ENCODE measurements at places on chromosomes 13 and 19.

DNA sequence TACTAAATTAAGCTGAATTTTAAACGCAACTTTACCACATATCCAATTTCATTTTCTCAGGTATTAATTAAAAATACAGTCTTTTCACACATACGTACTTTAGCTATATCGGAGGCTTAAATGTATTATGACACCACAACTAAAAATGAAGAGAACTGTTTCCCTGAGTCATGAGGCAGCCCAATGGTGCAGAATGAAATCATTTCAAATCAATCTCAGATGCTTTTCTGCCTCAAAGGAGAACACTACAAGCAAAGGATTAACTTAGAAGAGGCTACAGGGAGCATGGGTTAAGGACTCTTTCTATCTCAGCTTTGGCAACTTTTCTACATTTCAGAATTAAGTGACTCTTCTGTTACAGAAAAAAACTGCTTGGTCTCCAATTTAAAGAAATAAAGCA, 516.3 kb upstream of the HTR2A start:
- DNase-seq = peak; percentile 74

DNA sequence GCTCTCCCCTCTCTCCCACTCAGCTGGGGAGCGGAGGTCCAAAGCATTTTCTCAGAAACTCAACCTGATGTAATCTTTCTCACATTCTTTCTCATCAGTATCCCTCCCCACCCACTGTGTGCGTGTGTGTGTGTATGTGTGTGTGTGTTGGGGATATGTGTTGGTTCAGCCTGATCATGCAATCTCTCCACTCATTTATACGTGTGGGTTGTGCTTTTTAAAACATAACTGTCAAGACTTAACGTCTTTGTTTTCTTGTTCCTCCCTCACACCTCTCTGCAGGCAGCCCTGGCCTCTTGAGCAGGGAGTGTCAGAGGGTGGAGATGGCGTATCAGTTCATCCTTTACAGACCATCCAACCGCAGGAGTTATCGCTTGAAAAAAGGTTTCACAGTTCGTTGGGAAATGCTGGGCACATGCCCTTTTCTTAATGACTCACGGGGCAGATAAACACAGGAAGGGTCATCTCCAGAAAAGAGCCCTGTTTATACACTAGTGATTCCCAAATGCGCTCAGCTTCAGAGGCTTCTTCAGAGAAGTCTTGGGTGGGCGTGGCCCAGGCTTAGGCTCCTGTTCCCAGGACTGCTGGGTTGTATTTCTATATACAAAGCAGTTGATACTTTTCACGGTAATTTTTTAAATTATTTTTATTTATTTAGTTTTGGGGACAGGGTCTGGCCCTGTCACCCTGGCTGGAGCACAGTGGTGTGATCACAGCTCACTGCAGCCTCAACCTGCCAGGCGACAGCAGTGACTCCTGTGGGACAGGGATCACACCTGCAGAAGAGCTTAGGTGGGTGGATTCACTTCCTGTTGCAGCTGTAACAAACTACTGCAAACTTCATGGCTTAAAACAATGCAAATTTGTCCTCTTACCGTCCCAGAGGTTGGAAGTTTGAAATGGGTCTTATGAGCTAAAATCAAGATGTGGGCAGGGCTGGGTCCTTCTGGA, 60.3 kb downstream of the CCDC70 start:
- DNase-seq = peak; percentile 3

GRCh38 chr13:73955977-73956500, 178.2 kb downstream of the KLF12 start:
- no peak for DNase-seq

DNA sequence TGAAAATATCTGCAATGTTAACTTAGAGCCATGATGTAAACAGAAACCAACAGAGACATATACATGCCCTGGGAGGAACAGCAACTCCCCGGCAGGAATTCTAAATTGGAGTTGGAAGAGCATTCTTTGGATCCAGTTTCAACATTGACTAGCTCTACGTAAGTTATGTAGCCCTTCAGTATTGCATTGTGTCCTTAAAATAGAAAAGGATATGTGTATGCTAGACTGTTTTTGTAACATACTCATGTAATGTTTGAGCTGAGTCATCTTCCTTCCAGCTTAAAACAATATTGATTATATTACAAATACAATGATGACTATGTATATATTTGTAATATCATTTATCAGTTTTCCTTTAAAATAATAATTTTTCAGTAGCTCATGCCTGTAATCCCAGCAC, 1422.2 kb upstream of the PCDH20 start:
- peak; percentile 56 for DNase-seq

- no peak for DNase-seq
These were observed 111.4 kb downstream of the MYCBP2 start for GRCh38 chr13:77215543-77215942.

DNA sequence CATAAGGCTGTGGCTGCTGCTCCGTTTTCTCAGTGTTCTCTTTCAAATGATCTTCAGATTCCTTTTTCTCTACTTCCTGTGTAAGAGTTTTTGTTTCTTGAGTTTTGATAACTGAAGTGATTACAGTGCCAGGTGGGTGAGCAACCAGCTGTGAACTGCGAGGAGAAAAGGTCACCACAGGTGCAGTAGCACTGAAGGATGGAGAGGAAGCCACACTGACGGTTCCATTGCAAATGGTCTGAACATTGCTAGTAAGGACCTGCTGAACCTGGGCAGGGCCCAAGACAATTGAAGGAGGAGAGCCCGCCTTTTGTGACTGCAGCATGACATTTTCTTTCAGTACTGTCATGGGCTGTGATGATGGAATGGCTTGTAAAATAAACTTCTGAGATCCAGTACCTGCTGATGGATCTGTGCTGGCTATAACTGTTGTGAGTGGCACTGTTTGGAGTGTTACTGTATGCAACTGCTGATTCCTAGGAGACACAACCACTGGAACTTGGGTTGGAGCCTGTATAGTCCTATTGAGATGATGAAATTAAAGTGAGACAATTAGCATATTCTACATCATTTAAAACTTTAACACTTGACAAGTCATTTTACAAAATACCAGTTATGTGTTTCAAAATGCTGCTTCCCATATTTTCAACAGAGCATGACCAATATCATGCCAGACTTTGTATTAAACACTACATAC, 85.5 kb downstream of the ELF1 start:
- DNase-seq = no peak

DNA sequence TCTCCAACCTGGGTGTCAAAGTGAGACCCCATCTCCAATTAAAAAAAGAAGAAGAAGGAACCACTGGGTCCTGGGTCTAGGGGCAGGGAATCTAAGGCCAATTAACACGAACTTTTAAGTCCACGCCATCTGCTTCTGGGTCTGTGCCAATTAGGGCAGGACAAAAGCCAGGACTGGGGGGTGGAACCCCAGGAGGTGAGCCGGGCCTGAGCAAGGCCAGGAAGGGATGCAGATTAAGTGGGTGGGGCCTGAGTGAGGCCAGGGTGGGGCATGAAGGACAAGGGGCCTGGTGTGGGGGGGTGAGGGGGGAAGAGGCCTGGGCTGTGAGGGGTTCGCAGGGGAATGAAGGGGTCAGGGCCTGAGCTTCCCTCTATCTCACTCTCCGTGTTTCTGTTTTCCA, 26.3 kb upstream of the ZNF83 start:
- no peak for DNase-seq

GRCh38 chr13:66887088-66887487, 343.0 kb downstream of the PCDH9 start:
- peak; percentile 40 for DNase-seq

- no peak for DNase-seq
These were observed 1.8 kb downstream of the MBD3 start for GRCh38 chr19:1590641-1591397.

DNA sequence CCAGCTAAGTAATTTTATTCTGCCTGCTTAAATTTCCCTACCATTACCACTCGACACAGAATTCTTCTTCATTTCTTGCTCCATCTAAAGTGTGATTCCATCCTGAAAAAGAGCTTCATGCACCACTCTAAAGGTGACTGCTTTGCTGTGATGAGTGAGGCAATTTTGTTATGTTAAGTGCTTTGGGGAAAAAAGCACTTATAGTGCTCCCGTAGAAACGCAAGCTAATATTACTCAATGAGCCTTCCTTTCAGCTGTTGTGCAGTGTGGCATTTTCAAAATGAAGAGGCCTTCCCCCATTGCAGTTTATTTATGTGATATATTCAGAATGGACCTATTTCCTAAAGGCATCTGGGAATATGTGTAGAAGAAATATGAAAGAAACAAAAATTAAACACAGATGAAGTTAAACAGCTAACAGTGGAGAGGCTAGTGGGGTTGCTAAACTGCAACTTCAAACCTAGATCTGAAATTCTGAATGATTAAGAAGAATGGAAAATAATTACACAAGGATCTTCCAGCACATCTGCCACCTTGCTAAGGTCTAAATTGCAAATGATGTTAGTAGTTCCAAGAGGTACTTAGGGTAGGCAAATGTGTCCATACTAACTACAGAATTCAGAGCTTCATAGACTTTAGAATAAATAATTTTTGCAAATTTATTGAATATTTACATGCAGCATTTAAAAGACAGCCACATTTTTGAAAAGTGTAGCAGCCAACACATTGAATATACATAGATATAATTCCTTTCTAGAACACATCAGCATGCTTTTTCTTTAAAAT, 211.7 kb downstream of the DCT start:
- DNase-seq = no peak

DNA sequence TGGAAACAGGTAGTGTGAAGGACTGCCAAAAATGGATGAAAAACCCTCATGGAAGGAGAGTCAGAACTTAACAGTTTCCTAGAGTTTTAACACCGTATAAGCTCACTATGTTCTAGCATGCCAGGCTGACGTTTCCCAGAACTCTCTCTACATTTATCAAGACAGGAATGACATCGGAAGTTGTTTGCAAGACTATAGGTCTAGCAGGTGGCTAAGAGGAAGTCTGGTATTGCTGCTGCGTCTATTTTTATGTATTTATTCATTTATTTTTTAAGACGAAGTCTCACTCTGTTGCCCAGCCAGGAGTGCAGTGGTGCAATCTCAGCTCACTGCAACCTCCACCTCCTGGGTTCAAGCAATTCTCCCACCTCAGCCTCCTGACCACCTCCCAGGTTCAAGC, 20.5 kb upstream of the ARL11 start:
- DNase-seq = no peak

DNA sequence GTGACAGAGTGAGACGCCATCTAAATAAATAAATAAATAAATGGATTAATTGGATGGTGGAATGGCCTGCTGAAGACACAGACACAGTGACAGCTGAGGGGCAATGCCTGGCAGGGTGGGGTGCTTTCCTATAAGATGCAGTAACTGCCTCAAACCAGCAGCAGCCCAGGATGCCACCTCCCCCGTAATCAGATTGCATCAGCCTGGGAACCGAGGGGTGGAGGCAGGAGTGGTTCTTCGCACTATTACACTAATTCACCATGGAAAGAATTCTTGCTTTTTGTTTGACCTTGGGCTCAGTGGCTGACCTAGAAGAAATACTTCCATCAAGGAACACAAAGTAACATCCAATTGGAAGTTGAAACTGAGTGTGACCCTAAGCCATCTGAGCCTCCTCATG, 31.6 kb upstream of the USP12 start:
- DNase-seq = no peak

GRCh38 chr13:79686441-79686840, 205.5 kb downstream of the NDFIP2 start:
- DNase-seq = peak; percentile 22

DNA sequence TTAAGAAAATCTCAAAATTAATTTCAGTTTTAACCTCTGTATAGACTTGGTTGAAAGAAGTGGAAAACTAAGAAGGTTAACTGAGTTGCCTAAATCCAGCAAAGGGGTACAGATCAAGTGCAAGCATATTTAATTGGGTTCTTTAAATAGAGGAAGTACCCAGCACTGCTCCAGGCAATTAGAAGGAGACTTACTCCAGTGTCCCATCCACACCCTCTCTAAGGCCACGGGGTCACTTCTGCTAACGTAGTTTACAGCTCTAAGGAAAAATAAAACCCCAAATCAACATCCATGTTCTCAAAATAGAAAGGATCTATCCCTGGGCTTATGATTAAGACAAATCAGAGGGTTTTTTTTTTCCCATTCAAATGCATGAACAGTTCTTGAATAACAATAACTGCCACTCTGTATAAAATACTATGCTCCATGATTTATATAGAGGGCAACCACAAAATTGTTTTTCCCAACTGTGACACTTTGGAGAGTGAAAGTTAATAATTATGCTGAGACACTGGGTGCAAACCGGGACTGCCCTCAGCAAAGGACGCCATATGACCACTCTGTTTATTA, 4.6 kb downstream of the FRY start:
- no peak for DNase-seq

DNA sequence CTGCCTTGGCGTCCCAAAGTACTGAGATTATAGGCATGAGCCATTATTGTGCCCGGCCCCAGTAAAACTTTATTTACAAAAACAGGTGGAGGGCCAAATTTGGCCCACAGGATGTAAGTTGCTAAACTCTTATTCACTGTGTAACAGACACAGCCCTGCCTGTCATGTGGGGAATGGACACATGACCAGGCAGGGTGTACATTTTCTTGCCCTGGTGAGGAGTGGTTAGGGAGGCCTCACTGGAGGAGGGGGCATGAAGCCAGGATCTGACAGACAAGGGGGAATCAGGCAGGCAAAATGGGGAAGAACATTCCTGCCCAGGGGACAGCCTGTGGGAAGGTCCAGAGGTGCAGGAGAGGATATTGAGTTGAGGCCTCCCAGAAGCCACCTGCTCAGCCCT, 7.4 kb upstream of the PGLS start:
- DNase-seq = no peak

DNA sequence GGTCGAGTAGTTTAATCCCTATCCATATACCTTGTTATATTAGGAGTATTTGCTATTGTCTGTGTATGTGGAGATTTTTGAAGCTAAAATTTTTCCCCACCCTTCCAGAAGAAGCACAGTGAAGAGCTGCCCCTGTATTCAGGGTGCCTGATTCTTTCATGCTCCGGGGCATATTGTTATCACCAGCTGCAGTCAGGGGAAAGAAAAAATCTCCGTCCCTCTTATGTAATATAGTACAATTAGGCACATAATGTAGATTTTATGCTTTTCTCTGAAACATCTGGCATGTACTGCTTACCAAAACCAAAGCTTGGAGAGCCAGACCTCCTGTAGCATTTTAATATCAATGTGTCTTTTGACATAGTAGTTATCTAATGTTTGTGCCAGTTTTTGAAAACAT, 214.9 kb upstream of the EDNRB start:
- no peak for DNase-seq

DNA sequence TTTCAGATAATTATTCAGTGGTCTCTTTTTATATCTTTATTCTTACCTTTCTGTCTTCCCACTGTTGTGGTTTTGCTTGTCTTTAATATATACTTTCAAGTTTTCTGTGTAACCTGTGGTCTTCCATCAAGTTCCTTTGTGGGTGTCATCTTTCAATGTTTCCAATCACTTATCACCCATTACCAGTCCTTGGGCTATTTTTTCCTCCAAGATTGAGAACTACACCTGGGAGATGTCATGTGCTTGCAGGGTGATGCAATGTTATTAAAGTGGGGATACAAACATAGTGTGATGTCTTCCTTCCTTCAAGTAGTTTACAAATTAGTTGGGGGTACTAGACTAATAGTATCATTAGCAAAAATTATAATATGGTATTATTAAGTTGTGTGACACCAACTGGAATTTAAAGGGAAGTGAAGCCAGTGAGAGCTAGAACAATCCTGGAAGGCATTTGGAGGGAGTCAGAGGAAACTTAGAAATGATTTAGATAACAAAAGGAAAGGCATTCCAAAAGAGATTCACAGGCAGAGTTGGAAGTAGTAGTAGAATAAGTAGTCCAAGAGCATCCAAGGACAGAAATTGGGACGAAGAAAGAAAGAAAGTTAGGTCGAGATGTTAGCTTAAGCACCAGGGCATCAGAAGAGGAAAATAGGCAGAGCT, 3.4 kb downstream of the FNDC3A start:
- no peak for DNase-seq

Measured in fibroblast of skin of right biceps (primary cell).